ENCODE measurements at places on chromosomes 3 and 15.
A peak's percentile ranks its signal among the peaks of the same experiment; 100 is the strongest.

DNA sequence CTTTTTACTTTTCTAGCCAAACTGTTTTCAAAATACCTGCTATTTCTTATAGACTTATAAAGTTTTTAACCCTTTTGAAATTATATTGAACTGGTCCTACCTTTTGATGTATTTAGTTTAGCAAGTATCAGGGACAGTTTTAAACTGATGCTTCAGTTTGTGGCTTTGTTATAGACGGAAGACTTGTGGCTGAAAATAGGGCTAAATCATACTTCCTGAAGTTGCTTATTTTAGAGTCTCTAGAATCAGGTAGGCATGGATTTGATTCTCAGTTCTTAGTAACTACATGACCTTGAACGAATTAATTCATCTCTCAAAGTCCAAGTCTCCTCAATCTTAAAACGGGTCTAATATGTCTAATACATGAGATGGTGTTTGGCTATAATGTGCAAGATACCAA, 322.8 kb downstream of the RAP2B start:
- DNase-seq = no peak

DNA sequence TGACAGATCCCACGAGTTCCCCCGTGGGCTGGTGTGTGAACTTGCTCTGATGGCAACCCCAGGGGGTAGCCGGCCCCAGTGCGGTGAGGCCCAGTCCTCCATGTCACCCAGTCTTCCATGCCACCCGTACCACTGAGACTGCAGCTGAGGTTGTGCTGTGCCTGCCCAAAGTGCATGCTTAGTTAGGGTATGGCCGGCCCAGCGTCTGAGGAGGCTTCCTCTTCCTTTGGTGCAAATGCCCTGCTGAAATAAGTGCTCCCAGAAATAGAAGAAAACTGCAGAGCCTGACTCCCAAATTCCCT, 31.5 kb downstream of the MGLL start:
- DNase-seq = no peak

- no peak for DNase-seq
Measured at GRCh38 chr3:102714567-102714966, 279.8 kb downstream of the ZPLD1 start.

DNA sequence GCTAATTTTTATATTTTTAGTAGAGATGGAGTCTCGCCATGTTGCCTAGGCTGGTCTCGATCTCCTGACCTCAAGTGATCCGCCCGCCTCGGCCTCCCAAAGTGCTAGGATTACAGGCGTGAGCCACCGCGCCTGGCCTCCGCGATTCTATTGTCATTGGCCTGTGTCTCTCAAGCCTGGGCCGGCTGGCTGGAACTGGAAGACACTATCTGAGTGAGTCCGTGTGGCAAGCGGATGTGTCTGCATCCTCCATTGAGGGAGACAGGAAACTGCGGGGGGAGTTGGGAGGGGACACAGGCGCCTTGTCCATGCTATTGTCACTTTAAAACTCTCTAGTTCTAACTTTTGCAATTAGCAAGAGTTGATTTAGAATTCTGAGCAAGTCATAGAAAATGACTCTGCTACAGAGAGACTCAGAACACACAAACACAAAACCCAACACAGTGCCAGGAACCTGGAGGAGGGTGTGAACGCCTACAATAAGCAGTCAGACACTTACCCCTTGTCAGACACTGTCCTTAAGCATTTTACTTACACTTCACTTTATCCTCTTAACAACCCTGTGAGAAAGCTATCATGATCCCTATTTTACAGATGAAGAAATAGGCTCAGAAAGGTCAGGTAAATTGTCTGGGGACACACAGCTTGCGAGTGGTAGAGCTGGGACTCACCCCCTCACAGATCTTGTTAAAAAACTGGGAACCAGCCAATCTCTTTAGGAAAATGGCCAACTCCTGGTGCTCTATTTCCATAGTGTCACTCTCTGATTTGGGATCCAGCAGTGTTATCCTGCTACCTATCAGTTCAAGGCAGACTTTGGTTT, 38.7 kb downstream of the ANP32A start:
- no peak for DNase-seq

DNA sequence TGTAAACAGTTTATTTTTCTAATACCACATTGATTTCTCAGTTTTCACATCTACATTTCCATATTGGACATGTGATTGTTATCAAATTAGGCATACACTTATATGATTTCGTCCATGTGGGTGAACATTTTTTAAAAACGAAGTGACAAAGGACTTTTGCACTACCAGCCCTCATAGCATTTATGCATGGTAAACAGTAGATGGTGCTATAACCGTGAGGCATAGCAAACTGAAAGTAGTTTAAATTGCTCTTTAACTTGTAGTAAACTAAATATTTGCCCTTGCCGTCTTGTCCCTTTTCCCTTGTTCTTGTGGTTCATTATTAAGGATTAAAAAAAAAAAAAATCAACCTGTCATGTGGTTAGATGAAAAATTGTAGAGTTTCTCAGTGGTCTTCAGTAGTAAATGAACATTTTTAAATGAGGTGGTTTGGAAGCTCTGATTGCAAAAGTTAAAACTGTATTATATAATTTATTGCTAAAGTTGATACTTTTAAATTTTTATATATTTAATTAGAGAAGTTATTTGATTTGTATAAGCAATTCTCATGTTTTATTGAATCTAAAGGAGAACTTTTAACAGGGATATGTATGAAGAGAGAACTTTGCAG, 24.0 kb downstream of the STX19 start:
- peak; percentile 74 for DNase-seq

GRCh38 chr15:32718821-32719716, 1.3 kb downstream of the GREM1 start:
- DNase-seq = no peak

GRCh38 chr15:68307131-68307928, 29.8 kb downstream of the FEM1B start:
- DNase-seq = no peak

DNA sequence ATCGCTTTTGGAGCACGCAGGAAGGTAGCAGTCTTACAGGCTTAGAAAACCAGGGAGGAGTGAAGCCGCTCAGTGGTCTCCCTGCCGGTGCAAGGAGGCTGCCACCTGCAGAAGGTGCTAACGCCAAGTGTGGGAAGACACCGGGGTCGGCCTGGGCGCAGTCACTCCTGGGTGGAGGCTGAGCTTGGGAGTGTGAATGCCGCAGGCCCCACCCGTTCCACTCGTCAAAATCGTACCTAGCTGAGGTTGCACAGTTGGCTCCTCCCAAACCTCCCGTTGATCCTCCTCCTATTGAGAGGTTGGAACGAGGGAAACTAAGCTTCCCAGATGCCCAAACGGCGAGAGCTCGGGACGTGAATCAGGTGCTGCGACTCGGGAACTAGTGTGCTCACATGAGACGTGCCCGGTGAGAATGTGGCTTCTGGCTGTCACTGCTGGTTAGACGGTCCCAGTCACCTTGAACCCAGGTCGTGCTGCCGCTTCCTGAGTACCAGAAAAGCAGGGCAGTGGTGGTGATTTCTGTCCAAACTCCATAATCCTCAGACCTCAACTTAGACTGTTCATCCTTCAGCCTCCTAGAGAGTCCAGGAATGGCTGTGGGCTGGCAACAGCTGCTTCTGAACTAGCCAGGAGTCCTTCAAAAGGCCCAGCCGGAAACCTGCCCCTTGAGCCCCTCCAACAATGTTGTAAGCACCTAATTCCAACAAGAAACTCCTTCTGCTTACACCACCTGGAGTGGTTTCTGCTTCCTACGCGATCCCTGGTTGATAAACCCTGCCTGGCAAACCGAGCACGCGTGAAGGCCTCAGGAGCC, 156.0 kb downstream of the XXYLT1 start:
- DNase-seq = no peak

- no peak for DNase-seq
Measured at GRCh38 chr3:126039870-126040269, 44.1 kb downstream of the SLC41A3 start.

GRCh38 chr3:182698078-182698477, 95.2 kb upstream of the ATP11B start:
- no peak for DNase-seq

GRCh38 chr3:169822983-169823382, 10.3 kb upstream of the LRRC34 start:
- no peak for DNase-seq

DNA sequence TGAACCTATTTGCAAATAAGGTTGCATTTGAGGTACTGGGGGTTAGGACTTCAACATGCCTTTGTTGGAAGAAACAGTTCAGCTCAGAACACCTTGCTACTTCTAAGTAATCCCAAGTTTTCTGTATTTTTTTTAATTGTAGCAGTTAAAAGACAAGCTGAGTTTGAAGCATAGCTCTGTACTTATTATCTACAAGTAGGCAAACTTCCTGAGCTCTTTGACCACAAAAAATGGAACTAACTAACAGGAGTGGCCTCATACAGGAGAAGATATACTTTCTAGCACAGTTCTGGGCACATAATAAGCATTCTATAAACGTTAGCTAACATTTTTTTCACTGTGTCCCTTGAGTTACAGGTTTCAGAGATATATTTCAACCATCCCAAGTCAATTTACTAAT, 159.2 kb downstream of the CHST2 start:
- DNase-seq = no peak

- DNase-seq = no peak
Measured at GRCh38 chr15:41024885-41025284, 71.6 kb downstream of the CHAC1 start.

DNA sequence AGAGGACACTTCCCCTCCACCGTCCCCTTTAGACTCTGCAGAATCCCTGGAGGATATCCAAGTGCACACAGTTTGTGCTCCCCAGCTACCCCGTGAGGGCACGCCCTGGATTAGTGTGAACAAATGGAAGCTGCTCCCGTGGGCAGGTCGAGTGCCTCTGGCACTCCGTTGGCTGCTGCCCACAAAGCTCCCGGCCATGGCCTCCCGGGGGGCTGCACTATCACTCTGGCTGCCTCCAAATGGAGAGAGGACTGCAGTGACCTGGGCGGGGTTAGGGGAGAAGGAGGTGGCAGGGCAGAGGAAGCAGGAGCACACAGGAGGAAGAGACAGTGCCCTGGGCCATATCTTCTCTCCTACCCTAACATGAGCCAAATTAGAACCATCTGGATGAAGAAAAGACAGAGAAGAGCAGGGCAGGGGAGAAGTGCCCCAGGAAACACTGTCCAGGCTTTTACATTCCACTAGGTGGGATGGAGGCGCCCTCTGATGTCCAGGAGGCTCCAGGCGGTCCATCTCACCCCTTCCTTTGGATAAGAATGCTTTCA, 29.4 kb upstream of the ACAD9 start:
- DNase-seq = peak; percentile 16

DNA sequence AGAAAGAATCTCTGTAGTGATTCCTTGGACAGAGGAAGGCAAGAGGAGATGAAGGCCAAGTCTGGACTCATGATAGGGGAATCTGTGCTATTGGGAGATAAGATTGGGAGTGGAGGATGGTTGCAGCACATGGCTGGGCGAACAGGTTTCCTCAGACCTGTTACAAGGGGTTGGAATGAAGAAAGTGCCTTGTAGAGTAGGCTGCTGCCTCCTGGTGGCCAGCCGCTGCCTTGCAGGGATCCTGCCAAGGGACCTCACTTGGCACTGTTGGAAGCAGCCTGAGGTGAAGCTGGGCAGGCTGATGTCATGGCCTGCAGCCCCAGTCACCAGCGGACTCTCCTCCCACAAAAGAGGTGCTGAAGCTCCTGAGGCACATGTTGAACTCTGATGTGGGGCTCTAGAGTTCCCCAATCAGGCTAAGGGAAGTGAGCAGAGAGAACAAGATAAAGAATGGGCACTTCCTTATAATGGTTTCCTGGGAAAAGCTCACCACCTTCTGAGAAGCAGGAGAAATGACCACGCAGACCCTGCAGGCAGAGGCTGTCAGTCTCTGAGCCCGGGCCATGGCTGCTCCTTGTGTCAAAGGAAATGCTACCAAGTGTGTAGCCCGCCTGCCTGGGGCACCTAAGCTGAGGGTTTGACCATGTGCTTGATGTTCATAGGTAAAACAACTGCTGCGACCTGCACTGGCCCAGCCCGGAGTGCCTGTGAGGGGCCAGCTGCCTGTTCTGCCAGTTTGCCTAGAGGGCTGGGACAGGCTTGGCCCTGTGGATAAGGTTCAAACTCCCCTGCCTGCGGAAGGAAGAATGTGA, 1.6 kb upstream of the TEX264 start:
- DNase-seq = peak; percentile 82

GRCh38 chr3:89373434-89373833, 266.0 kb downstream of the EPHA3 start:
- no peak for DNase-seq
